ENCODE measurements at places on chromosomes 7 and 10.

DNA sequence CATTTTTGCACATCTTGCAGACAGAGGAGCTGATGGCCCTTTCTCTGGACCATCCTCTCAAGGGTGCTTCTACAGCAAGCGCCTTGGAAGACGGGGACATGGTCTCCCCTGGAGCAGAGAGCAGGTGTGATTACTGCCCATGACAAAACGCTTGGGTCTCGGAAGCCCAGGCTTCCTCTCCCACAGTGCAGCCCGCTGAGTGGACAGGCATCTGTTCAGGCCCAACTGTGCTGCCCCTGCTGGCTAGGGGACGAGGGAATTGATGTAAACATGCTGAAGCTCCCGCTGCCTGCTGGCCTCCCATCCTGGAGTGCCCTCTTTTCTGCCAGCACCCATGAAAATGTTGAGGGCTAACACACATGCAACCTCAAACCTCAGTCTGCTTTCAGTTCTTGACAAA, 14.3 kb downstream of the IL15RA start:
- no peak for DNase-seq

DNA sequence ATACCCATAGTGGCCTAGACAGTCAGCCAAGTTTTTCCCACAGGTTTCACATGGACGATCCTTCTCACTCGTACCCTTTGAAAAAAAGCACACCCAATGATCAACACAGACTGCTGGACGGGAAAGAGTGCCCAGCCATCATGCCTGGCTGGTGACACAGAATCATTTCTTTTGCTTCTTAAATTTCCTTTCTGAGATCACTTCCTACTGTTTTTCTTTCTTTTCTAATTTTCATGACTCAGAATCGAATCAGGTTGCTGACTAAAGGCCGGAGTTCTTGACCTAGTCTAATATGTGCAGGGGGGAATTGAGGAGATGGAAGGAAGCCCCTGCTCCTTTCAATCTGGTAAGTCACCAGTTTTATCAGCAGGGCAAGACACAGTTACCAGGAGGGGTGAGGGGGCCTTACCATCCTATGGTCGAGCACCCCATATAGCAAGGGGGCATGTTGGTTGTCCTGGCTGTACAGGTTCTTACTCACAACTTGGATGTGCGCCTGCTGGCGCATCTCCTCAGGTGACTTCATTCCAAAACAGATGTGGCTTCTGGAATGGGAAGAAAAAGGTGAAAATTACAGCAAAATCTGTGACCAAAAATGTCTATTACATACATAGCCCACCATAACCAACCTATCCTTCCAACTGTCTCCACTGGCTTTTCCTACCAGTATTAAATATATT, 3.5 kb downstream of the POLR3A start:
- peak; percentile 56 for DNase-seq

- DNase-seq: peak; percentile 56
Measured at GRCh38 chr10:59177031-59177797, 771 bp downstream of the PHYHIPL start.

DNA sequence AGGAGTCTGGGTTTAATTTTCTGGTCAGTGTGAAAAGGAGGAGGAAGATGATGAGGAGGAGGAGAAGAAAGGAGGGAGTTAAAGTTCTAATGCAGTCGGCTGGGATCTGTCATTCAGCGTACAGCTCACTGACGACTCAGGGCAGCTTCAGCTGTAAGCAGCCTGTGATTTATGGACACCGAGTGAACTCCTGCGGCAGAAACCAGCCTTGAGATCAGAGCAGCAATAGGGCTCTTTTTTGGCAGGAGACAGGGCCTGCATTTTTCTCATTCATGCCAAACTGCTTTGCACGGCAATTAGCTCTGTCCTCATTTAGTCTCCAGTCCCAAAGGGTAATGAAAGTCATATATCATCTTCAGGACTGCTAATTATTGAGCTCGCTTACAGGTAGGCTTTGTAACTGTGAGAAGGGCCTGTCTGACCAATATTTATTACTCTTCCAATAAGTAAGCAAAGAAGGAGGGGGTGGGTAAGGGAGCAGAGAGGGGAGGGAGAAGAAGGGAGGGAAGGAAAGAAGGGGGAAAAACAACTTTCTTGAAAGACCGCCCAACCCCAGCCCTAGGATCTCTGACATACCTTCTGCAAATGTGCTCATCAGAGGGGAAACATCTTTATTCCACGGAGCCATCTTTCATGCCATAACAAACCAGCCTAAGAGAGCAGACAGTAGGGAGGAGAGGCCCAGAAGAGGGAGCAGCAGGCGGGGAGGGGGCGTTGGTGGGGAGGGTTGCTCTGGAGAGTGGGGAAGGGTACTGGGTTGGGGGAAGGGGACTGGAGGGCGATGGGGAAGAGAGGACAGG, 48.1 kb upstream of the COMTD1 start:
- no peak for DNase-seq

DNA sequence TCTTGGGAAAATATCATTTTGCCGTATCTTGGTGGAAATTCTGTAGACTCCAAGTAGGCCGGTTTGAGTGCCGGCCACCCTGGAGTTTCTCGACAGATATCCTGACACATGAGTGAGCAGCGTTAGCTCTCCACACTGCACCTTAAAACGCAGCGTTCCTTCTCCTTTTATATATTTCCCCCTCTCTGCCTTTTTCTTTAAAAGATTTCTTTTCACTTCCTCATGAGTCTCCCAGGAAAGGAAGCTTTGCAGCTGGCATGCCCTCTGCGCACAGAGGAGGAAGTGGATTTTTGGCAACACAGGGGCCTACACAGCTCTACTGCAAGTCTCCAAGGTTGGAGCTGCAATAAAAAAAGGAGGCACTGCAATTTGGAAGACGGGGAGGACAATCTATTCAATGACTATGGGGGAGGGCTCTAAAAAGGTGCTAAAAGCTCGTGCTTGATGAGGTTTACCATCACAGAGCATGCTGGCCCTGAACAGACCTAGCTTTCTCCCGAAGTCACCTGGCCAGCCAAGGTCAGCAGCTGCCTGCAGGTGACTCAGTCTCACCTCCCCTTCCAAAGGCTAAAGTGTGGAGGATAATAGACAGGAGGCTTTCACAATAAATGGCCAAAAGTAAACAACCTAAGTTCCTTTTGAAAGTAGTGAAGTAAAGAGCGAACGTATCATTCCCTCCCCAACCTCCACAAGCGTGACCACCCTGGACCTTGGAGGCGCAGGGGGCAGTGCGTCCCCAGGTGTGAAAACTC, 252.8 kb downstream of the ZMYND11 start:
- peak; percentile 12 for DNase-seq

GRCh38 chr10:51109801-51110533, 35.7 kb downstream of the PRKG1 start:
- no peak for DNase-seq

DNA sequence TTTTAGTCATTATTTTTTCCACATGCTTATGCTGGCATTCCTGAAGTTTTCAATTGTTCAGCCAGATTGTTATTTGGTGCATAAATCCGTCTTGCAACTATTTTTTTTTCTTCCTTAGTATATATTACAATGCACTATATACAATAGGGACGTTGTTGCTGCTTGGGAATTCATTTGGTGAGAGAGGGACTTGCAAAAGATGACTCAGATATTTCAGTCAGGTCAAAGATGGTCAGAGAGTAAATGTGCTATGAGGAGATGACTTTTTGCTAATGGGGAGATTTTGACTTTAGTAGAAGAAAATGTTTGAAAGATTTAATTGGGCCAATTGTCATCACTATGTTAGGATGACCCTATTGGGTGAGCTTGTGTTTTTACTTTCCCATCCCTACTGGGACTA, 348.4 kb upstream of the MTPN start:
- no peak for DNase-seq

DNA sequence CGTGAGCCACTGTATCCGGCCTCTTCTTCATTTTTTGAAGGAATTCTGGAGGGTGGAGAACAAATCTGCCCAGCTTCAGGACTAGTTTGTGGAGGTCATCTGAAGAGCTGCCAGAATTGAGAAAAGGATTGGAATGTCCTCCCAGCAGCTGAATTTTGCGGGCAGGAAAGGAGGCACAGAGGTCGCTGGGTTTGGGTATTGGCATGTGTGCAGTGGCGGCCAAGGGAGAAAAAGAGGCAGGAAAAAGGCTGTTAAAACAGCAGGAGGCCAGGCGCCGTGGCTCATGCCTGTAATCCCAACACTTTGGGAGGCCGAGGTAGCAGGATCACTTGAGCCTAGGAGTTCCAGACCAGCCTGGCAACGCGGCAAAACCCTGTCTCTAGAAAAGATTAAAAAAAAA, 80.4 kb downstream of the HIP1 start:
- DNase-seq: no peak

- DNase-seq: peak; percentile 97
Measured at GRCh38 chr7:73715648-73716317, 3.7 kb downstream of the STX1A start.

DNA sequence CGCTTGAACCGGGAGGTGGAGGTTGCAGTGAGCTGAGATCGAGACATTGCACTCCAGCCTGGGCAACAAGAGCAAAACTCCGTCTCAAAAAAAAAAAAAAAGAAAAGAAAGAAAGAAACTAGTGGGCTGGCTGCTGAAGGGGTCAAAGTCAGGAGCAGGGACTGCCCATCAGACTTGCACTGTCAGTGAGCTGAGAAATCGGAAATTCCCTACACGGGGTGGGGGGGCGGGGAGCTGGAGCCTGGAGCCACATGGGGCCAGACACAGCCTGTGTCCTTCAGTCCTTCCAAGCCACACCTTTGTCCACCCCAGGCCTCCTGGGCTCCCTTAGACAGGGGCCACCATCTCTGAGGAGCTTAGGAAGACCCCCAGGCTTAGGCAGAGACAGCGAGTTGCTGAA, 34.5 kb downstream of the SRRM3 start:
- no peak for DNase-seq

GRCh38 chr7:143073556-143073955, 21.4 kb downstream of the OR6V1 start:
- no peak for DNase-seq

- DNase-seq: peak; percentile 18
Measured at GRCh38 chr10:119205894-119206602, 1.3 kb upstream of the GRK5 start.

DNA sequence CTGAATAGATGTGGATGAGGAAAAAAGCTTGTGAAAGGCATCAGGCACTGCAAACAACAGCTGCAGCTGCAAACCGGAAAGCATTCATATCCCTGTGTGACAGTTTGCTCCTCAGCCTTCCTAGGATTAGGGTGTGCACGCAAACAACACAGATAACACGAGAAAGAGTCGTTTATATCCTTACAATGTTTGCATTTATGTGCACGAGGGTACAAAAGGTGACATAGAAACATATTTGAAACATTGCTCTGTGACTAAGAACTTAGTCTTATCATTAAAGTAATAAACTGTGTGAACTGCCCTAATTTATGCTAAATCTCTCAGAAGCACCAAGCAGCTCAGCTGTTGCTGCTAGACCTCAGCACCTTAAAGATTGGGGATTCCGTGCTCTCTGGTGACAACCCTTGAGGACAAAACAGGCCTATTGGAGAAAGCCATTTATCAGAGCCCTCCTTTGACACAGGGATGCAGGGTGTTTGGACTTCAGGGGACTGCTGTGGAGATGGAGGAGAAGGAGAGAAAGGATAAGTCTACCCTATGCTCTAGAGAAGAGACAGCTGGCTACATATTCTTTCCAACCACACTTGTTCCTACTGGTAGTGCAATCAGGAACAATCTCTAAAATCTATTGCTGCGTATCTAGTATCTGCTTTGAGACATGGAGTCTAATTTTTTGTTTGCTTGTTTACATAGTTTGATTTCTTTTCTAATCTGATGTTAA, 176.2 kb downstream of the GNAT3 start:
- DNase-seq: no peak

- peak; percentile 52 for DNase-seq
Measured at GRCh38 chr10:58175990-58176900, 91.4 kb downstream of the IPMK start.

- peak; percentile 93 for DNase-seq
Measured at GRCh38 chr7:106660862-106661720, at the start of gene CCDC71L. Gene CCDC71L (minus strand): TSS chr7:106661158. CDS start chr7:106660896, 262 bp downstream.

GRCh38 chr7:22781230-22781711, 41.4 kb downstream of the TOMM7 start:
- DNase-seq: peak; percentile 35

GRCh38 chr10:30366351-30366750, 17.3 kb upstream of the MTPAP start:
- DNase-seq: no peak

DNA sequence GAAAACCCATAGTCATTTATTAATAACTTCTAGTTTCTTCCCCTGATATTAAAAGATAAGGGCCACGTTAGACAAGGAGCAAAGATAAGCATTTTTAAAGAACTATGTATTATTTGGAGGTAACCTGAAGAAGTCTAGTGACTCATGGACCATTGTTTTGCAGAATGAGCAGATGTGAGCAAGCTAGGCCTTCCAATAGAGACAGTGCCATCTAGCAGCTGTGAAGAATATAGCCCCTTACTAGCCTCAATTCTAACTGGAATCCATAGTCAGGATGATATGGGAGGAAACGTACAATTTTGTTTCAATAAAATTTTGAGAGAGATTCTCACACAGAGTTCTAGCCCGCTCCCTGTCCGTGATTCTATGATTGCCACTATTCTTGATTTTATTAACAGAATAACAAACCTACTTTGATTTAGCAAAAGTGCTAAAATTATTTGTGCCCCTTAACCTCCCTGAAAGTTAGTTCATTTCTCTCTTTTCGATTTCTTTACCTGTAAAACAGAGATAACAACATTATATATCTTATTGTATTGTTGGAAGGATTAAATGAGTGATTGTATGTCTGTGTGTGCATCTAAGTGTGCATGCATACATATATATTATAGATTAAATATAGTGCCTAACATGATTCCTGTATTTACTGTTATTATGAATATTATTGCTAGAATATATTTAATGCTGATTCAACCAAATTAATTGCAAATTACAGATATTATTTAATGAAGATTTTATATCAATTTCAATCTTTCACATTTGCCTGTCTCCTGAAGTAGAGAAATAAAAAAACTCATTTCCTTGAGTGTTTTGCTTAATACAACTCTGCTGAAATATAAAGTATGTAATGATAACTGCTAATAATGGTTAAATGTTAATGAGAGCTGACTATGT, 22.7 kb downstream of the FAM237B start:
- DNase-seq: peak; percentile 74

GRCh38 chr7:128841921-128842673, 11.9 kb downstream of the FLNC start:
- DNase-seq: peak; percentile 47

DNA sequence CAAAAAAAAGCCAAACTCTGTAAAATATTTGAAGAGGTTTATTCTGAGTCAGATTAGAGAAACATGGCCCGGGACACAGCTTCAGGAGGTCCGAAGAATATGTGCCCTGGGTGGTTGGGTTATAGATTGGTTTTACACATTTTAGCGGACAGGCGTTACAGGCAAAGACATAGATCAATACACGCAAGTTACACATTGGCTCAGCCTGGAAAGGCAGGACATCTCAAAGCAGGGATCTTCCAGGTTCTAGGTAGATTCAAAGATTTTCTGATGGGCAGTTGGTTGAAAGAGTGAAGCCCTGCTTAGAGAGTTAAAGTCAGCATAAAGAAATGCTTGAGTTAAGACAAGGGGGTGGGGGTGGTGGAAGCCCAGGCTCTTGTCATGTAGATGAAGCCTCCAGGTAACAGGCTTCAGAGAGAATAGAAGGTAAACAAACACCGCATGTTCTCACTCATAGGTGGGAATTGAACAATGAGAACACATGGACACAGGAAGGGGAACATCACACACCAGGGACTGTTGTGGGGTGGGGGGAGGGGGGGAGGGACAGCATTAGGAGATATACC, 464.3 kb upstream of the ADARB2 start:
- no peak for DNase-seq

All from MCF 10A (cell line).